Body of pancreas (tissue), 4 donors: ENCODE measurements at places on chromosomes 11 and 22.

DNA sequence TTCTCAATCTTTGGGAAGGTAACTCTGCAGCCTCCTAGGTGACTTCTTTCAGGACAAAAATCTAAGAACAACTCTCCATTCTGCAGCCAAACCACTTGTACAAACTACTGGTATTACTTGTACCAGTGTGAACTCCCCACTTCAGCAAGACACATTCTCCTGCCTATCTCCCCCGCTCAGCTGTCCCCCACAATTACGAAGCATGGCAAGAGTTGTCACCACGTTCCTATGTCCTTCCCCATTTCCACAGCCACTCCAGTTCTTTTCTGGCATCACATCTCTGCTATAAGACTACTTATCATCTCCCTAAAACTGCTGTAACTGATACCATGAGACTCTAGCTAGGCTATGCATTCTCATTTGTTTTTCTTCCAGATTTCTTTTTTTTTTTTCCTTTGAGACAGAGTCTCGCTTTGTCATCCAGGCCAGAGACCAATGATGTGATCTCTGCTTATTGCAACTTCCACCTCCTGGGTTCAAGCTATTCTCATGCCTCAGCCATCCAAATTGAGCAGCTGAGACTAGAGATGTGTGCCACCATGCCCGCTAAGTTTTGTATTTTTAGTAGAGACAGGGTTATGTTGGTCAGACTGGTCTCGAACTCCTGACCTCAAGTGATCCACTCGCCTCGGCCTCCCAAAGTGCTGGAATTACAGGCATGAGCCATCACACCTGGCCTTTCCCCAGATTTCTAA is 71.9 kb upstream of the CDON start:
- no peak for DNase-seq

GRCh38 chr11:100632941-100633452 is 54.1 kb upstream of the ARHGAP42 start:
- peak; percentile 49 for DNase-seq

GRCh38 chr11:107583629-107584195 is 7.2 kb upstream of the ELMOD1 start:
- no peak for DNase-seq

GRCh38 chr22:25137577-25138525 is 61.8 kb upstream of the CRYBB3 start:
- DNase-seq: peak; percentile 38

- DNase-seq: no peak
These were observed 4.3 kb upstream of the CHID1 start for GRCh38 chr11:914747-915501.

DNA sequence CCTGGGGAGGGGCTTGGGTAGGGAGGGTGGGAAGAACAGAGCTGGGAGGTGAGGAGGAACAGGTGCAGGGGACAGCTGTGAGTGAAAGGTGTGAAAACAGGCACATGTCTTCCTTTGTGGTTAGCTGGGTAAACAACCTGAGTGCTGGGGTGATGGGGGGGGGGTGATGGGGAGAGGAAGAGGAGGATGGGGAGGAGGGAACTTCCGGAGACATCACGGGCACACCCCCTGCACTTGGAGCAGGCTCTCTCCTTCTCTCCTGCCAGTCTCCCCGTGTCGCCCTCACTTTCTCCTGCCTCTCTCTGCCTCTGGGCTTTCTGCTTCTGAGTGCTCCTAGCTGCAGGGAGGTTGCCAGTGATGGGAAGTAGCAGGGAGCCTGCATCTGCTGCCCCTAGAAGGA is 8.8 kb downstream of the CXCR5 start:
- peak; percentile 85 for DNase-seq

- no peak for DNase-seq
These were observed 31.0 kb downstream of the CADM1 start for GRCh38 chr11:115473167-115473566.
